ENCODE measurements at places on chromosomes 16 and 17. TPM values are rescaled to one million over a fixed set of nuclear protein-coding genes. Genes with fewer than 3 reads are reported as not detected.

- peaks cover 52% of the 10 kb centered on the region for H3K4me1 ChIP-seq
- no peak overlapping the region for H3K4me3 ChIP-seq
- H3K27me3 ChIP-seq, result no peaks in the 10 kb centered on the region
These were observed 11.0 kb upstream of the CCR7 start for GRCh38 chr17:40576113-40576740.

- DNase-seq, result no peak
- no peaks in the 10 kb centered on the region for H3K27me3 ChIP-seq
- no peaks in the 10 kb centered on the region for H3K4me1 ChIP-seq
These were observed 140.8 kb upstream of the ELAC2 start for GRCh38 chr17:13158494-13159240.

DNA sequence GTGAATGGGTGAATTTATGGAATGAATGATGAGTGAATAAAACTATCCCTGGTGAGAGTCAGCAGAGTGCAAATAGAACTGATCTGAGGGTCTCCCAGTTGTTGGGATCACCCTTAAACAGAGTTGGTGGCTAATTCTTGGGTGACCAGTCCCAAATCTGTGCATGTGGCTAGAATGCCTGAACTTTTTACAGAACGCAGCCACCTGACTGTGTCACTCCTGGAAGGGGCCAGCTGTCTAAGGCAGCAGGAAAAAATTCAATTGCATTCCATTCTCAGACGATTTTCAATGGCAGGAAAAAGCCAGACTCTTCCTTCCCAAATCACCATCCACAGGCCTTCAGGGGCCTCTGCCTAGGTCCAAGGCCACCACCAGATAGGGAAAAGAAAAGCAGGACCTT, 43.5 kb downstream of the BEAN1 start:
- no peak for DNase-seq
- no peaks in the 10 kb centered on the region for H3K36me3 ChIP-seq
- peaks cover 16% of the 10 kb centered on the region for H3K4me1 ChIP-seq
- H3K27me3 ChIP-seq, result peaks cover 4% of the 10 kb centered on the region
- H3K4me3 ChIP-seq, result no peak overlapping the region

GRCh38 chr16:58755989-58756649, 22.0 kb upstream of the GOT2 start:
- H3K27ac ChIP-seq, result peak overlapping the region; percentile 25
- no peaks in the 10 kb centered on the region for H3K36me3 ChIP-seq
- H3K4me3 ChIP-seq, result no peak overlapping the region
- no peaks in the 10 kb centered on the region for H3K27me3 ChIP-seq
- H3K4me1 ChIP-seq, result peaks cover 8% of the 10 kb centered on the region

DNA sequence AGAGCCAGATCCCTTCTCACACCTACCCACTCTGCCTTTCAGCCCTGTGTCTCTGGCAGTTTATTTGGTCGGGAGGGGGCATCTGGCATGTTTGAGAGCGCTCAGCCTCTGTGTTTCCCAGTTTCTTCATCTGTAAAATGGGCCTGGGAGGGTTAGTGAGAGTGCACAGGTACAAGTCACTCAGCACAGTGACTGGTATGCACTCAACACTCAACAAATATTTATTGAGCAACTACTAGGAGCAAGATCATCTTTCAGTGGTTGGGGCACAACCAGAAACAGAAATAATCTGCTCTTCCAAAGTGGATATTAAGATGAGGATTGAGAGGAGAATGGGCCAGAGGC, 13.7 kb upstream of the SRCIN1 start:
- no peak overlapping the region for H3K4me3 ChIP-seq
- H3K4me1 ChIP-seq, result no peaks in the 10 kb centered on the region
- no peak for DNase-seq
- H3K27ac ChIP-seq, result no peak overlapping the region

- no peaks in the 10 kb centered on the region for H3K4me1 ChIP-seq
- H3K36me3 ChIP-seq, result no peaks in the 10 kb centered on the region
- no peak for DNase-seq
- no peak overlapping the region for H3K27ac ChIP-seq
- H3K4me3 ChIP-seq, result no peak overlapping the region
These were observed 23.4 kb upstream of the MFSD6L start for GRCh38 chr17:8822401-8823035.

- DNase-seq, result no peak
- H3K27ac ChIP-seq, result peak overlapping the region; percentile 34
- H3K36me3 ChIP-seq, result peaks cover 15% of the 10 kb centered on the region
- no peak overlapping the region for H3K4me3 ChIP-seq
These were observed 13.8 kb downstream of the IL4R start for GRCh38 chr16:27327586-27327915.

Gene VASN
- total RNA-seq, result 0.29 TPM

All from CD4-positive, alpha-beta memory T cell (primary cell).